ENCODE measurements at places on chromosomes 2 and 18.

DNA sequence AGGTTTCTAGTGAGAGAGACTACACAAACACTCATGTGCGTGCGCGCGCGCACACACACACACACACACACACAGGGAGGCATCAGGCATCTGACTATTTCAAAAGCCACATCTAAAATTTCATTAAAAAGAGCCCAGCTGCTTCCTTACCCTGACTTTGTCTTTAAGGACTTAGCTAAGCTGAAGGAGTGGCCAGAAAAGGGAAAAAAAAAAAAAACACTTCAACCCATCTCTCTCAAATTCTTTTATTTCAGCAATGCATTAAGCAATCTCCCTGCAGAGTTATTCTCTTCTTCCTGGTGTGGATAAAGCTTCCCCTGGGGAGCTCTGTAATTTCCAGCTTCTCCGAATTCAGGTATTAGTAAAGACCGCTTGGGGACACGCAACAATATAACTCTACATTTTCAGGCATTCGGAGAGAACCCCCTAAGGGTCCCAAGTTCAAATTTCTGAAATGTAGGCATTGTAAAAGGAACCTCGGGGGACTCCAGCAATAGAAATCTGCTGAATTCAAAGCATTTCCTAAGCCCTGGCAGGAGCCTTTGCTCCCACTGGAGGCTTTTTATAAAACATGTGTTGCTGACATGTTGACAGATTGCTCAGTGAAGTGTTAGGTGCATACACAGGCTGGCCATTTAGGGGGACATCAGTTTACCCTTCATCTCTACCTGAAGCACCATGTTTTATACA is 67.0 kb downstream of the ZNF521 start:
- no peak for DNase-seq

DNA sequence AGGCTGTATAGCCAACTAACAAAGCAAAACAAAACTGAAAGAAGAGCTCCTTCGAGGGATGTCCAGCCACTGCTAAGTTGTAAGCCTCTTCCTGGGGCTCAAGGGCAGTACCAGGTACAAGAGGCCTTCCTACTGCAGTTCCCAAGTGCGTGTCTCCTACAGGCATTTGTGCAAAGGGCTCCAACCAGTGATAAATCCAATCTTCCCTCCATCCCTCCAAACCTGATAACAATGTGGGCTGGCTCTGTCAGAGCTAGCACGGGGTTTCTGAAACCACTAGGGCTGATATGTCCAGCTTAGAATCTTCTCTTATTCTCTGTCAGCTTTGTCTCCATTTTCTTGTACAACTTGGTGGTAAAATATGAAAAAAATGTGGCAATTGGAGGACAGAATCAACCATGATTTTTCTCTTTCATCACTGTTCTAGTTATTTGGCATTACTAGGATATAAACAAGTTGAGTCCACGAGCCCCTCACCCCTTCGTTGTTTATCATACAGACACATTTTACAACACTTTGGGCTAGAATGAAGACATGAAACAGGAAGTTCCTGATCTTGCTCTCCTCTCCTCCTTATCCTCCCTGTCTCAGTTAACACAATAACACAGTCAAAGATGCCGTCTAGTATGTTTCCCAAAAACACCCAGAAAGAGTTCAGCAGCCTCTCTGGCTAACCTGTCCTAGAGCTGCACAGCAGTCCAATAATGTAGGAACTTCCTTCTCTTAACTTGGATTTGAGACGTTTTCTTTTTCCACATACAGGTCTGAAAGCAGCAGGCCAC is 35.4 kb upstream of the WIPF1 start:
- no peak for DNase-seq

DNA sequence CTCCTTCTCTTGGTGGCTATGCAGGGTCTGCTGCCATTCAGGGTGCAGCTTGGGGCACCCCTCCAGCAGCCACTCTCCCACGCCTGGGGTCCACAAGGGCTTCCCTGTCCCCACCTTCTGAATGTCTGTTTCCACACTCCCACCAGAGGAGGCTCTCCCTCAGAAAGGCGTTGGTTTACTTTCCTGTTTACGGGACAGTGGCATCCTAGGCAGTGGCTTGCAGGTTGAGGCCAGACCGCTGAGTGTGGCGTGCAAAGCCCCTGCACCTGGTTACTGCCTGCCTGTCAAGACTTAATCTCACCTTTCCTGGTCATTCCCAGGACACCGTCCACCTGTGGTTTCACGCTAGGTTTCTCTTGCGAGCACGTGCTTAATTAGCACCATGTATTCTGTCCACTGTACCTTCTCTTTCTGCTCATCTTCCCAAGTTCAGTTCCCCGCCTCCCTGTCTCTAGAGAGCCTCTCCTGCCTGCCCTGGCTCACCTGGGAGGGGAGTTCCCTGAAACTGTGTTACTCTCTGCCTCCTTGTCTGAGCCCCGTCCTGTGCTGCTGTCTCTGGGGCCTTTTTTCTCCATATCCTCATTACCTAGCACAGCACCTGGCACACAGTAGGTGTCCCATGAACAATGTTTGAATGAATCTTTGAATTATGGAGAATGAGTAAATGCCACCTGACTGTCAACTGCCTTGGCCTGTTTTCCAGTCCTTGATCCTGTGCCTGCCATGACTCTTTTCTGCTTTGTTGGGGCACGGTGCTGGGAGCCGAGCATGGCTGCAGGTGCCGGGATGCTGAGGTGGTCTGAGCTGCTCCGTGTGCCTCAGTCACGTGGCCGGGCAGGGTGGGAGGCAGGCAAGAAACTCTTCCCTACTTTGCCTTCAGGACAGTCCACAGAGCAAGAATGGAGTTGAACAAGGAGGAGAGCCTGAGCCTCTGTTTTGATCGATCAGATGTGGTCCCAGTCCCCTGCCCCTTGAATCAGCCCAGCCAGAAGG is 56.4 kb downstream of the ARHGEF4 start:
- no peak for DNase-seq

DNA sequence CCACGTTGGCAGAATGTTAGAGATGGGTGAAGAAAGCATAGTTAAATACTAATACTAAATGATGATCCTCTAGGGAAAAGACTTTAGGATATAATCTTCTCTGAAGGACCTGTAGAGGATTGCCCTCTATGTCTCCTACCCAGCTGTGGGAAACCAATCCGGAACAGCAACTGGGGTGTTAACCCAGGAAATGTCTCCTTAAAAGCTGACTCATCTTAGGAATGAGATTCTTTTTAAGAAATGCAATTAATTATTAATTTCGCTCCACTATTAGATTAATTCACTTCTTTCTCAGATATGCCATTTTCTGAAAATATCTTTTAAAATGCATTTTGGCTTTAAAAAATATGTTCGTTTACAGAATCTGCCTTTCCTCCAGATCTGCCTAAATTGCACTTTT is 7.4 kb downstream of the SCN3A start:
- DNase-seq, result no peak

GRCh38 chr2:141641462-141641861 is 489.4 kb downstream of the LRP1B start:
- DNase-seq, result no peak

DNA sequence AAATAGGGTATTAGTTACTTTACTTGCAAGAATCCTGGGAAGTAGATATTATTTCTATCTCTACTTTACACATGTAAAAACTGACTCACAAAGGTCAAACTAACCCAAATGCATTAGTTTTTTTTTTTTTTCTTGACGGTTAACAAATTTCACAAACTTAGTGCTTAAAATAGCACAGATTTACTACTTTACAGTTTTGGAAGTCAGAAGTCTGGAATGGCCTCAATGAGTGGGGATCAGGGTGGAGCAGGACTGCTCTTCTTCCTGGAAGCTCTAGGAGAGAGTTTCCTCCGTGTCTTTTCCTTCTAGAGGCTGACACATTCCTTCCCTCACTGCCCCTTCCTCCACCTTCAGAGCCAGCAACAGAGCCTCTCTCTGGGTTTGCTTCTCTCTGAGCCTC is 117.2 kb downstream of the COL6A3 start:
- no peak for DNase-seq

GRCh38 chr2:224151680-224152310 is 112.7 kb upstream of the SERPINE2 start:
- no peak for DNase-seq

DNA sequence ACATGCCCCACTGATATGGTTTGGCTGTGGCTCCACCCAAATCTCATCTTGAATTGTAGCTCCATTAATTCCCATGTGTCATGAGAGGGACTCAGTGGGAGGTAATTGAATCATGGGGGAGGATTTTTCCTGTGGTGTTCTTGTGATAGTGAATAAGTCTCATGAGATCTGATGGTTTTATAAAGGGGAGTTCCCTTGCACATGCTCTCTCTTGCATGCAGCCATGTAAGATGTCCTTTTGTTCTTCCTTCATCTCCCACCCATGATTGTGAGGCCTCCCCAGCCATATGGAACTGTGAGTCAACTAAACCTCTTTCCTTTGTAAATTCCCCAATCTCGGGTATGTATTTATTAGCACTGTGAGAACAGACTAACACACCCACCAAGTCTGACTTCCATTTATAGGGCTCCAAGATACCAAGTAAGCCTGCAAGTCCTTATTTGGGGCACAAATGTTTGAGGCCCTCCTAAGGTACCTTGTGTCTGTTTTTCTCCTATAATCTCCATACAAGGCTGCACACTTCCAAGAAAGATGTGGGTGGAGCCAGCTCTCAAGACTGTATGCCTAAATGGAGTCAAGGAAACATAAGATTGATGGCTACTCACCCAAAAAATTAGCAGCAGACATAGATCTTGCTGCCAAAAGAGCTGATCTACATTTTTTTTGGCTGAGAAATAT is 364.7 kb downstream of the TXNL1 start:
- DNase-seq, result no peak

DNA sequence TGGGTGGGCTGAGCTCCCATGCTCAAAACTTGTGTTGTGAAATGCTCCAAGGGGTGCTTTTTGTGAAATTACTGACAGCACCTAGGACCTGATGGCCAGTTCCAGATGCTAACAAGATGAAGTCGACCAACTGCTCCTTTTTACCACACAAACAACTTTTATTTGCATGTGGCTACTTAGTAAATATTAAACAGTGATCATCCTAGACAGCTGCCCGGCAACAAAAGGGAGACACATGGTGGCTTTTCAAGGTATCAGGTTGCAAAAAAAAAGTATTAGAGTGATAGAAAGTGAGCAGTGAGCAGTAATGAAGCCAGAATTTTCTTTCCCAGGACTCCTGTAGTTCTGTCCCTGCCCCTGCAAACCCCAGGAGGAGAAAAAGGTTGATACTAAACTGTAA is 118.5 kb downstream of the RPIA start:
- no peak for DNase-seq

DNA sequence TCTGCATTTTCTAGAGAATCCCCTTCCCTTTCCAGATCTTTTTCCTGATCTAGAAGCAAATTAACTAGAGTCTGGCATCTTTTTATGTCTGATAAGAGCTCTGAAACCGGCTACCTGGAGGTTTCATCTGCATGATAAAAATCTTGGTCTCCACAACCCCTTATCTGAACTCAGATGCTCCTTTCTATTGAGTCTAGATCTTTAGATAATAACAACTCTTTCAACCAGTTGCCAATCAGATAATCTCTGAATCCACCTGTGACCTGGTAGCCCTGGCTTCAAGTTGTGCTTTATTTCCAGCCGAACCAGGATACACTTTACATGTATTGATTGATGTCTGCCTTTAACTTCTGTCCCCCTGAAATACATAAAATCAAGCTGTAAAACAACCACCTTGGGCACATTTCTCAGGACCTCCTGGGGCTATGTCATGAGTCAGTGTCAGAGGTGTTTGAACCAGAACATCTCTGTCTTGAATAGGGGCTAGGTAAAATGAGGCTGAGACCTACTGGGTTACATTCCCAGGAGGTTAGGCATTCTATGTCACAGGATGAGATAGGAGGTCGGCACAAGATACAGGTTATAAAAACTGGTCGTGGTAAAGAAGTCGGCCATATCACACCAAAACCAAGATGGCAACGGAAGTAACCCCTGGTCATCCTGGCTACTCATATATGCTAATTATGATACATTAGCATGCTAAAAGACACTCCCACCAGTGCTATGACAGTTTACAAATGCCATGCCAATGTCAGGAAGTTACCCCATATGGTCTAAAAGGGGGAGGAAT is 20.8 kb downstream of the RALBP1 start:
- no peak for DNase-seq

DNA sequence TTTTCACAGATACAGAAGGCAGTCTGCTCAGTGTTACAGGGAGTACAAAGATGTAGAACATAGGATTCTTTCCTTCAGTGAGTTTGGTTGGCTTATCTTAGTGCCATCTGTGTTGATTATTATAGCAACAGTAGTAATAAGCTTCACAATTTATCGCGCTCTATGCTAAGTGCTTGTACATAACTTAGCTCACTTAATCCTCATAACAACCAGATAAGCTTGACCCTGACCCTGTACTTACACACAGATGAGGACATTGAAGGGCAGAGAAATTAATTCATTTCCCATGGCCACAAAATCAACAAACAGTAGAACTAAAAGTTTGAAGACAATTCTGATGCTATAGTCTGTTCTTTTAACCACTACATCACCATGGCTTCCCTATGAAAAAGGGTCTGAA is 121.8 kb downstream of the SPHKAP start:
- no peak for DNase-seq

- no peak for DNase-seq
Measured at GRCh38 chr2:54208364-54209240, 47.4 kb downstream of the TSPYL6 start.

DNA sequence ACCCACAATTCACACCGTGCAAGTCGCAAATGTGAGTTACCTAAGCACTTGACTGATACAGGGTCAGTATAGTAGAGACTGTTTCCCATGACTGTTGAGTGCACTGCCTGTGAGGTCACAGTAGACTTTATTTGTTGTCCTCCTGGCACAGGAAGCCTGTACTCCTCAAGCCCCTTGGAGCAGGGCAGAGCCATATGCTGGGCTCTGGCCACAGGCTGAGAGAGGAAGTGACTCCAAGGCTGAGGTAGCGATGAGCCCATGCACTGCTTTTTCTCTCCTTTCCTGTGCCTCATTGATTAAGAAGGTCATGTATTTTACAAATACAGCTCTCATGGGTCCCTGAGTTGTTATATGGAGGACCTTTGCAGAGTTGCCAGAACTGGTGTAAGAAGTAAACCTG is 287.7 kb downstream of the SRBD1 start:
- no peak for DNase-seq

GRCh38 chr18:79022603-79023002 is 43.0 kb downstream of the SALL3 start:
- no peak for DNase-seq
